M059J (cell line): ENCODE measurements at places on chromosomes 2 and 18.
A peak's percentile ranks its signal among the peaks of the same experiment; 100 is the strongest.

DNA sequence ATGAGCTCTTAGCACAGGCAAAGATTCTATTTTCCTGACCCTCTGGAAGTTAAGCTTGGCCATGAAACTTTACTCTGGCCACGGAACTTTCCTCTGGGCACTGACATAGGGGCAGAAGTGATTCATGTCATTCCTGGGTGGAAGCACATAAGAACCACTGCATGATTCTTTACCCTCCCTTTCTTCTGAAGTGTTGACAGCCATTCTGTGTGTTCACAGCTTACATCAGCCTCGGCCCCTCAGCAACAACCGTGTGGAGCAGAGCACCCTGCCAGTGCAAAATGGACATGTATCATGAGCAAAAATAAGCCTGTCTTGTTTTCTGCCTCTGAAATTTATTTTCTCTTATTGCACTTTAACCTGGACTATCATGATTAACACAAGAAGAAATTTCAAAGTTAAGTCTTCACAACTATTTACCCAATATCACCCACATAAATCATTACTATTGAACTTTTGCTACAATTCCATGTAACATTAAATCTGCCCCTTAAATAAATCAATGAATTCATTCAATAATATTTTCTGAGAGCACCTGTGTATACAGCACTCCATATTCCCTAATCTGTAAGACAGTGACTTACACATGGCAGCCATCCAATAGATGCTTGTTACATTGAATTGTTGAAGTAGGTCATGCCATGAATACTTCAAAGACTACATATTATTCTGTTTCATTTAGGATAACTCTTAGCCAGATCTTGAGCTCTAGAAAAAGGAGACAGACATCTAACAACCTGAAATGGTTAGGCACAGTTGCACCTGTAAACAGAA lies 531.9 kb downstream of the IRS1 start:
- DNase-seq, result peak; percentile 5

GRCh38 chr18:62332964-62333695 lies 8.0 kb downstream of the TNFRSF11A start:
- no peak for DNase-seq

DNA sequence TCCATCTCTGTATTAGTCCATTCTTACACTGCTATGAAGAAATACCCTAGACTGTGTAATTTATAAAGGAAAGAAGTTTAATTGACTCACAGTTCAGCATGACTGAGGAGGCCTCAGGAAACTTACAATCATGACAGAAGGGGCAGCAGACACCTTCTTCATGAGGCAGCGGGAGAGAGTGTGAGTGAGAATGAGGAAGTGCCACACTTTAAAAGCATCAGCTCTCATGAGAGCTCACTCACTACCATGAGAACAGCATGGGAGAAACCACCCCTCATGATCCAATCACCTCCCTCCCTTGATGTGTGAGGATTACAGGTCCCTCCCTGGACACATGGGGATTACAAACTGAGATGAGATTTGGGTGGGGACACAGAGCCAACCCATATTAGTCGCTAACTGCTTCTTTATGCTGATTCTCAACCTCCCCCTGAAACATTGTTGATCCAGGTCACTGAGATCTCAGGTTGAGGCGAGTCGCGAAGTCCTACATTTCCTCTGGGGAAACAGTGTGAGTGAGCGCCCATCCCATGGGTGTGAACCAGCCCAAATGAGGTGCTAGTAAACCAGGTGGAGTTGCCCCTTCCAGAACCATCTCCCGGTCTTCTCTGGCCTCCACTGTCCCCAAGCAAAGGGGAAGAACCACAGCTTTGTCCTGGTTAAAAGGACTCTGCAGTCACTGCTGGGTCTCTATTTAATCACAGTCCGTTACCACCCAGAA lies 123.8 kb downstream of the CAPN13 start:
- DNase-seq, result no peak

- DNase-seq, result no peak
These were observed 352.5 kb upstream of the GULP1 start for GRCh38 chr2:187939180-187939579.

DNA sequence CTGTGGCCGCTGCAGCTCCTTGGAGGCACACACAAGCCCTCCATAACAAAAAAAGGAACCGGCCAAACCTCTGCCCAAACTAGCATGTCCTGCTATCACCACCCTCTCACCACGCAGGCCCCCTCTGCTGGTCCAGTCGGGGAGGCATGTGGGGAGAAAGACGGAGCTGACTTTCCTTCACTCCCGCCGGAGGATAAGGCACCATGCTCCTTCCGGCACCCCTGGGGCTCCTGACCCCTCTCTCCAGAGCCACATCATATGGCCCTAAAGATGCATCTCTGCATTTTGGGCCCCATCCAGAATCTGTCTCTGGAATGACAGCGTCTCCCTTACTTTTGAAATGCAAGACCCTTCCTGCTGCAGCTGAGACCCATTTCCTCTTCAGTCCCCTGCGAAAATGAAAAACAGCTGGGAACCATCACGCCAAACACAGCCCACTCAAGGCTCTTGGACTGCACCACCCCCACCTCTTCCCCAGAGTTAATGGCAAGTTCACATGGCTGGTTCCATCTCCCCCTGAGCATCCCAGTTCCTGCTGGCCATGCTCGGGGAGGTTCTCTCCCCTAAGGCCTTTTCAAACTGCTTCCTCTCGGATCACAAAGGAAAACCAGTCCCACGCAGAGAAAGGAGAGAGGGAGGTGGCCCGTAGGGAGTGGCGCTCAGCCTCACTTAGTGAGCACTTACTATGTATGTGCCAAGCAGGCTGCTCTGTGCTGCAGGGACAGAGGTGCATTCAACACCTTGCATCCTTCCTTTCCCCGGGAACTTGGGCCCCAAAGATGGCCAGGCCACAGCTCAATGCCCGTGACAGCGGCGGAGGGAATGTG lies 35.2 kb upstream of the MLPH start:
- no peak for DNase-seq

GRCh38 chr18:11962597-11962996 lies 18.7 kb upstream of the IMPA2 start:
- no peak for DNase-seq

GRCh38 chr2:147182260-147182659 lies 662.6 kb upstream of the ACVR2A start:
- peak; percentile 2 for DNase-seq

- DNase-seq, result peak; percentile 30
These were observed 122.6 kb downstream of the GBX2 start for GRCh38 chr2:236045251-236046235.

- DNase-seq, result peak; percentile 91
These were observed 11.3 kb upstream of the DES start for GRCh38 chr2:219406861-219407230.

GRCh38 chr2:191818133-191818532 lies 28.8 kb downstream of the CAVIN2 start:
- DNase-seq, result no peak

- no peak for DNase-seq
These were observed 91.7 kb upstream of the RAB6C start for GRCh38 chr2:129887688-129888266.

GRCh38 chr18:74951165-74951760 lies 257.7 kb downstream of the PTGR3 start:
- DNase-seq, result peak; percentile 93

GRCh38 chr2:170214309-170214948 lies 36.5 kb downstream of the MYO3B start:
- DNase-seq, result no peak

- no peak for DNase-seq
These were observed 177.9 kb downstream of the FAM124B start for GRCh38 chr2:224223851-224224555.

DNA sequence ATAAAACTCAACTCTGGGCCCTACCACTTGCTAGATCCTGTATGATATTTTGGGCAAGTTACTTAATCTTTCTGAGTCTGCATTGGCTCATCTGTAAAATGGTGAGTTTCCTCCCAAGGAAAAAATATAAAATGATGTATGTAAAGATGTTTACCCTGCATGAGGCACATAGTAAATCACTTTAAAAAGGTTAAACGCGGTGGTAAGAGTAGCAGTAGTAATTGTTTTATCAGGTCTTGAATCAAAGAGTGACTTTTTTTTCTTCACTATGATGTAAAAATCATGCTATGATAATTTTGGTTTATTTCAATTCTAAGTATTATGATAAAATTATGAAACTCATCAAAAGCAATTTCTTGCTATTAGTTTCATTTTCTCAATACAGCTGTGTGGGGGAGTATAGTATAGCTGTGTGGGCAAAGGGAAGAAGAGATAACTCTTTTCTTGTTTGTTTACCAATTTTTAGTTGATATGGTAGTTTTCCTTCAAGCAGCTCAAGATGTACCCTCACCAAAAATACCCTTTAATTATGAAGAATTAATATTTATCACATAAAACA lies 10.7 kb downstream of the ARHGAP15 start:
- DNase-seq, result no peak

GRCh38 chr2:46372475-46372874 lies 75.3 kb downstream of the EPAS1 start:
- DNase-seq, result no peak

DNA sequence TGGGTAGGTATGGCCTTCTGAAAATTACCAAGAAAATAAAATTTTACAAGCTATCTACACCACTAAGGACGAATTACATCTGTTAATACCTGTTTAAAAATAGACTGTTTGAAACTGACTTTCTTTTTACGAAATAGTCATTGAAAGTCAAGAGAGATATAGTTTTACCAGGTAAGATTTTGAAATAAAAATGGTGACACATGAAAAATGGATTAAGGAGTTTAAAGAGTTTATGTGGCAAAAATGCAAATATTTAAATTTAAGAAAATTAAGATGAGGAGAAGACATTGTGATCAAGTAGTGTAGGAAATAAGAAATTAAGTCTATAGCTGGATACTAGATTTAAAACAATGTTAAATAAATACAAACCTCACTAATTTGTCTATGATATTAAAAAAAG lies 271.5 kb downstream of the TRIB2 start:
- DNase-seq, result no peak

- DNase-seq, result no peak
These were observed 28.8 kb upstream of the TMEM18 start for GRCh38 chr2:705971-706511.

DNA sequence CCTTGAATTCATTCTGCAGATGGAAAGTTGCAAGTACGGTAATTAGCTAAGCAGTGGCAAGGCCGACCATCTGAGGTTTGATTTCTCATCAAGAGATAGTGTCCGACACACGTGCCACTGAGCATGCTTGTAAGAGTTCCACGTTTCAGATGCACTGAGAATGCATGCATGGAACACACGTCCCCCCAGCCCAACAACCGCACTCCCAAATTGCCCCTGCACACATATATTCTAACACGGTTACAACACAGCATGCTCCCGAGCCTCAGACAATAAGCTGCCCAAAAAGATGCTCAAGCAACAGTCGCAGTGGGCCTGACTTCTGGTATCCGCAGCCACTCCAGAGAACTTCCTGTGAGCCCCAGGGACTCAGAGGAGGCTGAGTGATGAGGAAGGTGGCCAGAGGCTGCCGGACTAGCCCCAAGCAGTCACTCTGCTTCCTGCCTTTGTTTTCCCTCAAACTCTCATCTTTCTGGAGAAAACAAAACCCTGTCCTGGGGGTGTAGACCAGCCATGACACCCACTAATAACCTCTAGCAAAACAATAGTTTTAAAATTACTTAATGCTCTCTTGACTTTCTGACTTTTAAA lies 204.0 kb downstream of the TGIF1 start:
- no peak for DNase-seq

DNA sequence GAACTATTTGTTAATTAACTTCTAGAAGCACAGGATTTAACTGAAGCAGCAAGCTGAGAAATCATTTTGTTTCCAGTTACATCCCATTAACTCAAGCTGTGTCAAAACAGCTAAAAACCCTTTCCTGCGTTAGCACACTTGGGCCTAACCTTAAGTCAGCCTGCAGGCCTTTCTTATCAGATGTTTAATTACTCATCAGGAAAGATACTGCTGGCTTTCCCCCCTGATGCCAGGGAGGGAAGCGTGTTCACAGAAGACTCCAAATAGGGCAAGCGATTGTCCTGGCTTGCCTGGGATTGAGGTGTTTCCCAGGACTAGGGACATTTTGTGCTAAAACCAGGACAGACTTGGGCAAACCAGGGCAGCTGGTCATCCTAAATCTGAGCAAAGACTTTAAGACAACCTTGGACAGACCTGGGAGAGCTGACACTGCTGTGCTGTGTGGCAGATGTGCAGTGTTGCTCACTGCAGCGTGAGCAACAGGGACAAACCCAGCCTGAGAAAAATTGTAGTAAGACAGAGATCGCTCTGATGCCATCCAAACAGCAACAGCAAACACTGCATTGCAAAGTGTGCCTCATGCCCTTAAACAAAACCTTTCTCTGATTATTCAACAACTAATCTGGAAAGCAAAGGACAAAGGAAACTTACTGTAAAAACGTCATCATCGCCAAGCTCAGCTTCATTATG lies 100.9 kb downstream of the SPRED2 start:
- no peak for DNase-seq

DNA sequence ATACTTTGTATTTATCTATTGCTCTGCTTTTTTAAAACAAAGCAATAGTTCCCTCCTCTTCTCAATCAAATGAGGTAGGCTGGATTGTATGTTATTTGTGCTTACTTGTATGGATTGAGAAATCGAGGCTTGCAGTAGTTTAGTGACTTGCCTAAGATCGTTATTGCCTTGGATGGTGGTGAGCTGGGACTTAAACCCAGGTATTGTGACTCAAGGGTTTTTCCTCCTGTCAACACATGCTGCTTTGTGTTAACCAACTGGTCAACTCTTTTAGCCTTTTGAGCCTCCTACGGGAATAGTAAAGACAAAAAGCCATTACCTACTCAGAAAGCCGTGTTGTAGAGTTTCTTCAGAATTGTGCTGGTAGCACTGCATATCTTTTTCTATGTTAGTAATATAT lies 95.2 kb upstream of the THUMPD2 start:
- DNase-seq, result no peak

- no peak for DNase-seq
These were observed 115.1 kb downstream of the RTP5 start for GRCh38 chr2:241984658-241985057.

DNA sequence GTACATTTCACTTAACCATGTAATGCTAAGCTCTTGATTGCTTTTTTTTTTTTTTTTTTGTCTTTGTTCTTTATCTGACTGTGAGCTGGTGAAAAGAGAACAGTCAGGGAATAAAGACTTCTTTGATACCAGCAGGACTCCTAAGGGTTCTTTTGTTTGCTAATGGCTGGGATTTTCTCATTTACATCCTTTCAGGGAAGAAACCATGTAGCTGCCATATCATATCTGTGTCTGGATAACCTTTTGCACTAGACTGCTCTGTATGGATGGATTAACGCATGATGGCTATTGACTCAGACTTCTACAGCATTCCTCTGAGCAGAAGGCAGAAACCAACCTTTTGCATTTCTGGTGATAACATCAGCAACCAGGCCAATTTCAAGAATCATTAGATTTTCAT lies 504.0 kb downstream of the LRRTM4 start:
- DNase-seq, result no peak

DNA sequence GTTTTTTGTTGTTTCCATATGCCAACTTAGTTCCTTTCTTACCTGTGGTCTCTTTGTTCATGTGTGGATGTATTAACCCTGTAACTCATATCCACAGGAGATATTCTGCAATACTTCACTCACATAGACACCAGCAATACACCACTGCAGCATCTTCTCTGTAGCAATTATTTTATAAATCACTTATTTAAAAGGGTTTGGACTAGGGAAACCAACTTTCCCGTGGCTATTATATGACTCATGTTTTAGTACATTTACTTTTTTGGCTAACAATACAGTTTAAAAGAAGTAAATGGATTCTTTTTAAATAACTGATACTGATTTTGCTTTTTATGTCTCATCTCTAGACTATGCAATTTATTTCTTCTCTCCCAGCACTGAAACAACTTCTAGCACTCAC lies 488.9 kb downstream of the MBD2 start:
- DNase-seq, result no peak

- no peak for DNase-seq
These were observed 69.0 kb downstream of the DDX1 start for GRCh38 chr2:15660491-15661294.

- DNase-seq, result no peak
These were observed 62.7 kb upstream of the ST3GAL5 start for GRCh38 chr2:85951351-85952067.
